ENCODE measurements at places on chromosomes 1 and 21.

- no peak for DNase-seq
These were observed 112.0 kb downstream of the LRRC40 start for GRCh38 chr1:70093250-70093975.

- no peak for DNase-seq
These were observed 139.3 kb upstream of the NFIA start for GRCh38 chr1:60942896-60943638.

- DNase-seq: no peak
These were observed 72.0 kb downstream of the SWT1 start for GRCh38 chr1:185228979-185229378.

DNA sequence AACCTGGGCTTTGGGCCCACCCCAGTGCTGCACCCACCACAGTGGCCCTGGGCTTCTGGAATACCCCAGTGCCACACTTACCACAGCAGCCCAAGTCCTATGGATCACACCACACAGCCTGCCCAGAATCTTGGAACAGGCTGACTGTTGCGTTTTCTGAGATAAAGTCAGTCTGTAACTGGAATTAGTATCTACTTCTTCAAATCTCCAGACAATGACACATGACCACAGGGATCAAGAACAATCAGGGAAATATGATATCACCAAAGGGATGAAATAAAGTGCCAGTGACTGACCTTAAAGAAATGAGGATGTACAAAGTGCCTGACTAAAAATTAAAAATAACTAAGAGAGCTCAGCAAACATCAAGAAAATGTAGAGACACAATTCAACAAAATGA lies 239.7 kb upstream of the PLD5 start:
- no peak for DNase-seq

DNA sequence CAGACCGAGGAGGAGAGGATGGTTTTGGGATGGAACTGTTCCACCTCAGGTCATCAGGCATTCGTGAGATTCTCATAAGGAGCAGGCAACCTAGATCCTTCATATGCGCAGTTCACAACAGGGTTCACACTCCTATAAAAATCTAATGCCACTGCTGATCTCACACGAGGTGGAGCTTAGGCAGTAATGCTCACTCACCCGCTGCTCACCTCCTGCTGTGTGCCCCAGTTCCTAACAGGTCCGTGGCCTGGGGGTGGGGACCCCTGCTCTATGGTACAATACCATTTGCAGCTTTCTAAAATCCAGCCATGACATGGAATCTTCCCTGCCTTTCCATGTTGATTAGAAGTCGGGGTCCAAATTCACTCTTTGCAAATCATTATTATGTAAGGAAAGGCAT lies 72.1 kb downstream of the TGFBR3 start:
- DNase-seq: no peak

DNA sequence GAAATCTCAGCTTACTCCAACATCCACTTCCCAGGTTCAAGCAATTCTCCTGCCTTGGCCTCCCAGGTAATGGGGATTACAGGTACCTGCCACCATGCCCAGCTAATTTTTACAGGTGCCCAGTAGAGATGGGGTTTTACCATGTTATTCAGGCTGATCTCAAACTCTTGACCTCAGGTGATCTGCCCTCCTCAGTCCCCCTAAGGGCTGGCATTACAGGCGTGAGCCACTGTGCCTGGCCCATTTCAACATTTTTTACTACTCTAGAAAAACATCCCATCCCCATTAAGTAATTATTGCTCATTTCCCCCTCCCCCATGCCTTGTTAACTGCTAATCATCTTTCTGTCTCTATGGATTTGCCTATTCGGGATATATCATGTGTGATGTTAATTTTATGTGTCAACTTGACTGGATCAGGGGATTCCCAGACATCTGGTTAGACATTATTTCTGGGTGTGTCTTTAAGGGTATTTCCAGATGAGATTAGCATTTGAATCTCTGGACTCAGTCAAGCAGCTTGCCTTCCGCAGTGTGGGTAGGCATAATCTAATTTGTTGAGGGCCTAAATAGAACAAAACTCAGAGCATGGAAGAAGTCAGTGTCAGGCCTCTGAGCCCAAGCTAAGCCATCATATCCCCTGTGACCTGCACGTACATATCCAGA lies 33.0 kb upstream of the ZBTB8B start:
- no peak for DNase-seq

DNA sequence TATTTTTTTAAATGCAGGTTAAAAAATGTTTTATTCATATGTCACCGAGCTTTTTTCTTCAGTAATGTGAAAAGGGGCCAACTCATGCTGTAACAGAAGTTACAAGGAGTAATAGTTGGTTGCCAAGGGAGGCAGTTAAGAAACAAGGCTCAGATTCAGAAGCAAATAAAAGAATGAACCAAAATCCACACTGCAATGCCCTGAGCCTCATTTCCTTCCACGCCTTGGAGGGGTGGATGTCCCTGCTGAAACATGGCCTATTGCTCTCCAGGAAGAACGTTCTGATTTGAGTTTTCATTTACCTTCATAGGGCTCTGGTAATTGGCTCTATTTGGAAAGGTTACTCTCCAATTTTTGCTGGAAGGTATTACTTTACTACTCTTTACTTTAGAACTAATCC lies 24.4 kb downstream of the ALG14 start:
- DNase-seq: no peak
